ENCODE measurements at places on chromosomes 12 and 14. TPM values are rescaled to one million over a fixed set of nuclear protein-coding genes. Genes with fewer than 3 reads are reported as not detected.

DNA sequence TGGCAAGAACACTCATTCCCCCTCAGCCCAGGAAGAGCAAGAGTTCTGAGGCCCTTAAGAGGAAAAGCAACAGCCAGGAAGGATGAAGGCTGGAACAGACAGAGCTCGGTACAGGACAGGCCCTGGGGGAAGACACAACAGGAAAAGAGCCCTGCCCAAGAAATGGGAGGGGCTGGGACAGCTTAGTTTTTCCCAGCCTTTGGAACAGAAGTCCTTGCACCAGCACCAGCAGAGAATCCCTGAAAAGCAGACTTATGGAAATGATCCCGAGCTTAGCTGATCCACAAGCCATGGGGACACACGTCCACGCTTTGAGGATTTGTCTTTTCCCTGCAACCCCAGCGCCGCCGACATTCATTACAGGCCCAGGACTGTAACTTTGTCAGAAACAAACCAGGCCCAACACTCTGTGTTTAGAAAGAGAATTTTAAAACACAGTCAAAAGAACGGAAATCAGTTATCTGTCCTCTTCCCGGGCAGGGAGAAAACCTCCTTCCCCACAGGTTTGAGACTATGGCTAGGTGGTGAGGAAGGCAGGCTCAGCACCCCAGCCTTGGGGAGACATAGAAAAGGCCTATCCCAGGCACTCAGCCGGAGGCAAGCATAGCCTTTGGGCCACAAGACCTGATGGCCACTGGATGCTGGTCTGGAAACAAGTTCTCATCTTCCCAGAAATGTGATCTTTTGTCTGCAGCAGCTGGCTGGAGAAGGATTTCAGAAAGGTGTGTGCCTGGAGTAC lies 4.0 kb upstream of the AVIL start:
- DNase-seq: no peak

GRCh38 chr12:90305379-90305778 lies 596.7 kb upstream of the ATP2B1 start:
- no peak for DNase-seq

- DNase-seq: no peak
Observed at GRCh38 chr14:102593825-102594137, 1.3 kb downstream of the RCOR1 start.

- no peak for DNase-seq
Observed at GRCh38 chr14:91367173-91368171, 50.1 kb downstream of the CCDC88C start.

DNA sequence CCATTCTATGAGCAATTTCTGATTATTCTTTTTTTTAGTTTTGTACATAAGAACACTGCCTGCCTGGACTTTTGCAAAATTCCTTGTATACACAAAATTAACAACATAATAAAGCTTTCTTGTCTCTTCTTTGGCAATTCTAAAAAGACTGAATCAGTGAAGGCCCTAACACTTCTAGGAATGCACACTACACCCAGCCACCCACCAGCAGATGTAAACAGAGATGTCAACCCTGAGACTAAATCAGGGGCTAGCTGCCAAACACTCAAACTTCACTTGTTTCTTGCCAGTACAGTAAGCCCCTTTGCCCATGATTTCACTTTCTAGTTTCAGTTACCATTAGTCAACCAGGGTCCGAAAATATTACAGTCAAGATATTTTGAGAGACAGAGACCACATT lies 15.5 kb downstream of the DCAF5 start:
- DNase-seq: no peak

GRCh38 chr12:127594351-127594970 lies 672.5 kb upstream of the TMEM132C start:
- no peak for DNase-seq

DNA sequence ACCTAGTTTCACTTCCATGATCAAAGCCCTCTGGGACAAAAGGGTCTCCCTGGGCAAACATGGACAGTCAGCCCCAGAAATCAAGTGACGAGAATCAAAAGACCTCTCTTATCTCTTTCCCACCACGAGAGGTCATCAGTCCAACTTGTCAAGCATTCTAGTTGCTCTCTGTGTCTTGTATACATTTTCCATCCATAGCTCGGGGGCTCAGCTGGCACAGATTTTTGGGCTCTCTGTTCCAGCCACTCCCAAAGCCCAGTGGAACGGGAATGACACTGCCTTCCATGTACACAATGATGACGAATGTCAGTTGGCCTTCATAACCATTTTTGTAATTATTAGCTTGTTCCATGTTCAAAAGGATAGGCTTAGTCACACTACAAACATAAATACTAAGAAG lies 29.7 kb downstream of the NOS1 start:
- no peak for DNase-seq

Gene SMAGP
- 0.82 TPM for total RNA-seq

Gene CLBA1
- total RNA-seq: 13.0 TPM

Data from frontal cortex (tissue), 4 donors.